ENCODE measurements at places on chromosomes 4 and X. TPM values are rescaled to one million over a fixed set of nuclear protein-coding genes. Genes with fewer than 3 reads are reported as not detected.

Gene FHDC1
- total RNA-seq = 4.7 TPM

Gene CLDN22
- total RNA-seq = not detected

GRCh38 chrX:109990582-109991276 is 12.2 kb upstream of the TMEM164 start:
- DNase-seq = no peak

DNA sequence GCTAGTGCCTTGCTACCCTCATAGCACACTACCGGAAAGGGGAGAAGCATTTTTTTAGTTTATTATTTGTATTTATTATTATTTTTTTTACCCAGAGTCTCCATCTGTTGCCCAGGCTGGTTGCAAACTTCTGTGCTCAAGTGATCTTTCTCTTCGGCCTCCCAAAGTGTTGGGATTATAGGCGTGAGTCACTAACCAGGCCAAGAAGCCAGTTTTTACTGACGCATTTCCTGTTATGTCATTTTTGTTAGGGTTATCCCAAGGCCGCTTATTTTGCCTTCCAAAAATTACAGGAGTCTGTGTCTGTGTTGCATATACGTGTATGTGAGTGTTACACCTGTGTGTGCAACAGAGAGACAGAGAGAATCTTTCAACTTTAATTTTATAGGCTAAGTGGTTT is 404.5 kb downstream of the GBA3 start:
- no peak for DNase-seq

GRCh38 chrX:71581210-71581609 is 3.0 kb downstream of the GCNA start:
- DNase-seq = no peak
